Thymus (tissue), 14 donors: ENCODE measurements at places on chromosomes 13 and 19. TPM values are rescaled to one million over a fixed set of nuclear protein-coding genes. Genes with fewer than 3 reads are reported as not detected.

DNA sequence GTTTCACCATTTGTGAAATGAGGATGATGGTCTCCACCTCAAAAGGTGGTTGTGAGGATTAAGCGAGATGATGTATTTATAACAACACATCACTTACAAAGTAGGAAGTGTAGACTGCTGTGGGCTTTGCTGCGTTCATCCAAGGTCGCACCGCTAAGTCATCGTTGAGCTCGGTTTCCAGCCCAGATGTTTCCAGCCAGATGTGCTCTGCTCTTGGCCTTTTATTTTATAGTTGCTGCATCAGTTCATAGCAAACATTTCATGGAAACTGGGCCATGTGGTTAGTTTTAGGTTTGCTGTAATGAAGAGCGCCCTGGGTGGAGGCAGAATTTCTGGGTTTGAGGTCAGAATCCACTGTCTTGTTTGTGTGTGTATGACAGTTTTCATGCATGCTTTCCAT lies 76.5 kb upstream of the RNF113B start:
- DNase-seq = no peak

- no peak for DNase-seq
These were observed at the start of gene UPK1A for GRCh38 chr19:35666251-35666913. Gene UPK1A, plus strand, starts transcription at chr19:35666517. Its CDS starts 296 bp downstream, at chr19:35666813.

The WTIP gene
- polyA plus RNA-seq = 3.6 TPM

DNA sequence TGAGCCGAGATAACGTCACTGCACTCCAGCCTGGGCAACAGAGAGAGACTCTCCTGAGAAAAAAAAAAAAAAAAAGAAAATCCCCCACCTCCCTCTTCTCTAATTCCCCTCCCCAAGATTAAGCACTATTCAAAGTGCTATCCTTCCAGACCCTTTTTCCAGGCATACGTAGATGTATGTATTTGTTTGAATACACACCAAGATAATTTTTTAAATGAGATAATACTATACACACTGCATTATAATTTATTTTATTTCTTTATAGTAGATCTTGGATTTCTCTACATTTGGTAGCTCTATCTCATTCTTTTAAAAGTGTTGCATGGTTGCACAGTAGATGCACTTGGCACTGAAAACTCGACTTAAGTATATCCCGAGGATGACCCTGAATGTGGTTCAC lies 32.5 kb downstream of the CAB39L start:
- DNase-seq = no peak
